ENCODE measurements at places on chromosomes 5 and 9.
A peak's percentile ranks its signal among the peaks of the same experiment; 100 is the strongest.

DNA sequence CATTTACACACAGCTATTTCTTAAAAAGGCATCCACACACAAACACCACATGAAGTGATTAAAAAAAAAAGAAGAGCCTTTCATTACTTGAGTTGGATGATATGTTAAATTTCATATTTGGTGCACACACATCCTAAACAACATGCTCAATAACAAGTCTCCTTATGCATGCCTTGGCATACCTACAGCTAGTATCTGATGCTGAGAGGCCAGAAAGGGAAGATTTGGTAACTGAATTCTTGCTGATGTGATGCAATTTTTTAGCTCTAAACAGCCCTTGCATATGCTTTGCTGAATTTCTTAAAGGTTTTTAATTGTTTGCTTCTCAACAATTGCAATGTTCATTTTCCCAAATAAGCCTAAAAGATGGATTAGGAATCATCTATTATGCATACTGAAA, 338.8 kb downstream of the ARL15 start:
- no peak for DNase-seq

- no peak for DNase-seq
These were observed 1677.7 kb downstream of the EFNA5 start for GRCh38 chr5:105993027-105993426.

DNA sequence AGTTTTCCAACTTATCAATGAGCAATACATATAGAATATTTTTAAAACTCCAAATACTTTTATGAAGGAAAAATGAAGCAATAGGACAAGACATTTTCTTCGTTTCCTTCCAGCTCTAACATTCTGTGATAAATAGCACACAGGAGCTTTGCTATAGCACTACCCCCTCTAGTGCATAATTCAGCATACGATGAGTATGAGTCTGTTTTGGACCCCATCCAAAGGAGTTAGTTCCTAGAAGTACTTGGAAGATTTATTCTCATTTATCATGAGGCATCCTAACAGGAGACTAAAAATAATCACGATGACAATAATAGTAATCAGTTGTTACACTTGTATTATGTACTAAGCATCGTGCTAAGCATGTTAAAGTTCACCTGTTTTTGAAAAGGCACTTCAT, 1061.3 kb upstream of the DMAC1 start:
- no peak for DNase-seq

DNA sequence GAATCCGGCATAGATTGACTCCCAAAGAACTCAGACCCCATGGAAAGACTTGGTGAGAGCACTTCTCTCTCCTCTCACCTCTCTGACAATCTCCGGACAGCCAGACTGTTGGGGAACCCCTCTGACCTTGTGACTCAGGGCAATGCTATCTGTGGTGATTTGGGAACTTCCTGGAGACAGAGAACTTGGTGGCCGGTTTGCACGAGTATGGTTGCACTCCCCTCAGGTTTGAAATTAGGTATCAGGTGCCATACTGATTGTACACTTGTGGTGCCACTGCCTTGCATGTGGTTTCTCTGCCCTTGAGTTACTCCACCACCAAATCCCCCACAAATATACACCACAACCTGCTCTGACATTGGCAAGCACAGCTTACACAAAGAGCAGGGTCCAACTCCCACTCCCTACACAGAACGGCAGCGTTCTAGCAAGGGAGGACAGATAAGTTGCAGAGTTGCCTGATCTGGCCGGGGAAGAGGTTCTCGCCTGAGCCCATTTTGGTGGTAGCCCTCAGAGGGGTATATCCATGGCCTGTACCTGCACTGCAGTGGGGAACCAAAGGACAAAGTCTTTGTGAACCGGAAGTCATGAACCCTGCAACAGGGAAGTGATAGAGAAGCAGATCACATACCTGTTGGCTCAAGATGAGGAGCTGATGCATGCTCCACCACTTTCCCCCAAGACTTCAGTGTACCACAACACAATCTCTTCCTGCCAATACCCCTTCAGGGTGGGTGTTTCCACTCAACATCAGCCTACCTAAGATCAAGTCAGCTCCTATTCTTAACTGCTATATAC, 255.1 kb downstream of the MCTP1 start:
- DNase-seq = no peak

DNA sequence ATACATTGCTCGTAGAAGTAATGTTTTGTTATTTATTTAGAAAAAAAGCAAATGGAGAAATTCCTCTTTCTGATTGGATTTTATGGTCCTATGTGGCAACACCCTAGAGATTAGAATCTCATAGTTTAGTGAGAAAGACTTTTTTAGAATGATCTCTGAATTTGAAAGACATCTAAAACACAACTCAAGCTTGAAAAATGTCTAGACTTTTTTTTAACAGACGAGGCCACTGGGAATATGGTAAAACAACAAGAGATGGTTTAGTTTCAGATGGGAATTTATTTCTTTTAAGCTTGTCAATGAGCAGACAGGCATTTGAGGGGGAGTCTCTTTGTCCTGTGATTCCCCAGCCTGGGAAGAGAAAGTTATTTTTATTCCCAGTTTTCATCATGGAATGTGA, 122.1 kb downstream of the NTRK2 start:
- no peak for DNase-seq

DNA sequence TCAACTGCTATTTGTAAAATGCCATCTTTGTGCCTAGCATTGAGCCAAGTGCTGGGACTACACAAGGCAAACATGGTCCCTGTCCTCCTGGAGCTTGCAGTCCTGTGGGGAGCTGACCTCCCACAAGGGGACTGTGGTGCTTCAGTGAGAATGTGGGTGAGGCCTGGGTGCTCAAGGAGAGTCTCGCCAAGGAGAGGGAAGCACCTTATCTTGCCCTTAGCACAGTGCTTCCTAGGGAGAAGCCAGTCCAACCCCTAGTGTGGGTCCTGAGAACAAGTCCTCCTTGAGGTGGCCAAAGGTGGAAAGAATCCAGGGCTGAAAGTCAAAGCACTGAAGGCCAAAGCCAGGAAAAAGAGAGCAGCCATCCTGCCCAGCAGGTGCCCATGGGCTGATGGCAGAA, 31.1 kb upstream of the MVB12B start:
- no peak for DNase-seq

DNA sequence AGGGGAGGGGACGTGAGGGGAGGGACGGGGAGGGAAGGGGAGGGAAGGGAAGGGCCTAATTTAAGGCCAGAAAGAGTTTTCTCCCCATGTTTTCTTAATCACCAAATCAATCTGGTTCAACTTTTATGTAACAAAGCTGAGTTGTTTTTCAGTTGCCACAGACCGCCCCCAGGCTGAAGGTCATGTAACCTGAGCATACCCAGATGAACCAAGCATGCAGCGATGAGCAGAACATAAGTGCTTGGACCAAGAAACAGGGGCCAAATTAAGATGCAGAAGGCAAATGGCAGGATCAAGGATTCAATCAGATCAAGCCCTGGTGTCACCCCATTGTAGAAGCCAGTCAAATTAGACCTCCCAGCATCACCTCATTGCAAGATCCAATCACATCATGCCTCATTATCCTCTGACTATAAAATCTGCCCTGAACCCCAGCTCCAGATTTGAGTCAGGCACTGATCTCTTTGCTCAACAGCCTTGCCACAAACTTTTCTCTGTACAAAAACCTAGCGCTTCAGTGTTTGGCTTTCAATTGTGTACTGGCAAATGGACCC, 113.5 kb upstream of the TNPO1 start:
- DNase-seq = no peak

- no peak for DNase-seq
These were observed 23.5 kb upstream of the ERAP2 start for GRCh38 chr5:96852759-96853158.

GRCh38 chr9:121267689-121268597, at the start of gene GSN:
Gene GSN, plus strand, starts transcription at chr9:121268162. Its CDS starts 33,810 bp downstream, at chr9:121301972.
- DNase-seq = peak; percentile 65

GRCh38 chr9:90870621-90871326, 69.2 kb downstream of the SYK start:
- no peak for DNase-seq
